ENCODE measurements at places on chromosomes 1 and 21.

DNA sequence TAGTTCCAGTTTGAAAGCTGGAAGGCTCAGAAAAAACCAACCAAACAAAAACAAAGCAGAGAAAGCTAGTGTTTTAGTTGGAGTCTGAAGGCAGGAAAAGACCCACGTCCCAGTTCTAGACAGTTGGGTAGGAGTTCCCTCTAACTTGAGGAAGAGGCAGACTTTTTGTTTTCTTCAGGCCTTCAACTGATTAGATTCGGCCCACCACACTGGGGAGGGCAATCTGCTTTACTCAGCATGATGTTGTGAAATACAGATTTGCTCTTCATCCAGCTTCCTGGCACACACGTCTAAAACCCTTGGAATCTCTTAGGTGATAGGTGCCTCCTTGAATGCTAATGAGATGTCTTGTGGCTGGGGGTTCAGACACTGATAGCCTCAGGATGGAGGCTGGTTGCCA lies 49.1 kb upstream of the CSF3R start:
- H3K4me3 ChIP-seq = no peak overlapping the region
- H3K4me1 ChIP-seq = no peaks in the 10 kb centered on the region
- DNase-seq = no peak
- no peaks in the 10 kb centered on the region for H3K36me3 ChIP-seq
- H3K27ac ChIP-seq = no peak overlapping the region

DNA sequence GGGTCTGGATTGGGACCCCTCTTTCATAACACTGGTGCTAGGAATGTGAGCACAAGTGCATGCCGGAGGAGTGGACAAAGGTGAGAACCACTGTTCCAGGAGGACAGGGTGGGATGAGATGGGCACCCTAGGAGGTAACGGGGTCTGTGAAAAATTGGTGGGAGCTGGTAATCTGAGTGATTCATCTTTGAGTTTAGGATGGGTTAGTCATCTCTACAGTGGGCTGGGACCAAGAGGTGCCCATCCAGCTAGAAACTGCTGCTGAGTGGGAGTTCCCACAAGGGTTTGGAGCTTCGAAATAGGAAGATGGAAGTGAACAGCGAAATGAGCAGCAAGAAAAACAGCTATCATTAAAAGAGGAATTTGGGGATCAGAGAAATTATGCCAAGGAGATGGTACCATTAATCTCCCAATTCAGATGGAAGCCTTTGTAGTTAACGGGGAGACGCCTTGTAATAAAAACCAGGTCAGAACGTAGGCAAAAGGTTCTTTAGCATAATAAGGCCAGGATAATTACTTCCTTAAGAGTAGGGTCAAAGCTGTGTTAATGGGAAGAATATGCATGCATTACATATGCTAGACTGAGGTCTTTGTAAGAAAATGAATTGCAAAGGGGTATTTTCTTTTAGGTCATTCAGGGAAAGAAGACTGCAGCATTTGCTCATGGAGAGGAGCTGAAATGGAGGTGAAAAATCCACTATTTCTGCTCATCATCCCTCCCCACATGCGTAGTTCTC lies 55.5 kb downstream of the OLFML3 start:
- H3K4me3 ChIP-seq = no peak overlapping the region
- no peaks in the 10 kb centered on the region for H3K36me3 ChIP-seq
- no peak overlapping the region for H3K27ac ChIP-seq
- H3K27me3 ChIP-seq = no peaks in the 10 kb centered on the region
- no peak for DNase-seq

- no peak overlapping the region for H3K27ac ChIP-seq
- DNase-seq = no peak
- H3K27me3 ChIP-seq = no peaks in the 10 kb centered on the region
Observed at GRCh38 chr1:235169986-235170385, 8.9 kb upstream of the RBM34 start.

DNA sequence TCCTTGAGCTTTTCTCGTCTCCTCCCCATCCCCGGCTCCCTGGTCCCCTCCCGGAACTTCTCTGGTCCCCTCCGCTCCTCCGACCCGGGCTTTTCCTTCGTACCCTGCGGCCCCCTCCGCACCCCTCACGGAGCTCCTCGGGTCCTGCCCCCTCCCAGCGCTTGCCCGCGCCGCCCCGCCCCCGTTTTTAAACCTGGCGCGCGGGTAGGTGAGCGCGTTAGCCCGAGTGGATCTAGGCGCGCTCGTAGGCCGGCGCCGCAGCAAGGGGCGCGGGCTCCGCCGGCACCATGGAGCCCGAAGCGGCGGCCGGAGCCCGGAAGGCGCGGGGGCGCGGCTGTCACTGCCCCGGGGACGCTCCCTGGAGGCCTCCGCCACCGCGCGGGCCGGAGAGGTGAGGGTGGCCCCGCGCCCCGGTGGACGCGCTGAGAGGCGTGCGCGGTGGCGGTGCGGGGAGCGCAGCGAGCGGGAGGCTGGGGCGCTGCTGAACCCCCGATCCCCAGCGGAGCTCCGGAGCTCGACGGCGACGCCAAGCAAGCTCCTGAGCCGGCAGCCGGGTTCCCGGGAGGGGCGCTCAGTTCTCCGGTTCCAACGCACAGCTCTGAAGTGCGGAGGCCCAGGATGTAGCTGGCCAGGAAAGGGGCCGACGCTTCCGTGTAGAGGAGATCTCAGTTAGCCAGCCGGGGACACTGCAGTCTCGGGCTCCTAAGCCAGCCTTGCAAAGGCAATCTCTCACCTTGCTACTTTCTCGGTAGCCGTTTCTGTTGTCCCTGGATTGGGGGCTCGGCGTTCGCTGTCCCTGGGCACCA lies at the start of gene RIPPLY3:
Gene RIPPLY3, plus strand, starts transcription at position 217 of the 806 bp plus-strand sequence. Its CDS starts 71 bp downstream, at position 288.
- H3K27me3 ChIP-seq = peaks cover 75% of the 10 kb centered on the region
- no peak for DNase-seq
- peak within 1 kb of the TSS; percentile 46 for H3K4me3 ChIP-seq
- no peak within 1 kb of the TSS for H3K27ac ChIP-seq

Measured in thymus (tissue), 14 donors.